ENCODE measurements at places on chromosomes 13 and 19.

DNA sequence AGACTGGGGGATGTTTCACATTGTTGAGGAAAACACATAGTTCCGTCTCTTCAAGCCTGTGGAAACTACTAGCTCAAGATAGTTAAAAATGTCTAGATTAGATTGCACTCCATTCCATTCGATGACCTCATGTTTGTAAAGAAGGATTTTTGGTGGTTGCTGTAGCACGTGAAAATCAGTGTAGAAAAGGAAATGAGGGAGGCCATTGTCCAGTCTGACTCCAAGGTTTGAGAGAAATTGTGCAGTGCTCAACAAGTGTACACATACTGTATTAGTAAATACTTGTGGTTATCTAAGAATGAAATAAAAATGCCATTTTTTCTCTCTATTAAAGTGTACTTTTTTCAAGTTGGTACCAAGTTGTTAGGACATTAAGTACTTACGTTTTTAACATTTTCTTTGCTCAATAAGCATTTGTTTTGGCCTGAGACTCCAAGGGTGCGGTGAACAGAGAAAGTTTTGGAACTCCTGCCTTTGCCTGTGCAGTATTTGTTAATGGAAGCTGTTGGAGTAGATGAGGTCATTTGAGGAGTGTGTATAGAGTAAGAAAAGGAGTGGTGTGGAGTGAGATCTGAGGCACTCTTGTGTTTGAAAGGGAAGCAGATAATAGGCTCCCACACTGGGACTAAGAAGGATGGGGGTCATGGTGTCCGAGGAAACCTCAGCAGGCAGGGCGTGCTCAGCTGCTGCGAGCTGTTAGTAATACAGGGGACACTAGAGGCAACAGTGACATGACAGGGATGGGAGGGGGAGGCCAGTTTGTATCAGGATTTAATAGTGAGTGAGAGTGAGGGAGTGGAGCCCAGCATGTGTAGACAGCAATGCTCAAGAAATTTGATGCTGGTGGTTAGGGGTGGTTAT is 4.4 kb downstream of the WASF3 start:
- DNase-seq: no peak

DNA sequence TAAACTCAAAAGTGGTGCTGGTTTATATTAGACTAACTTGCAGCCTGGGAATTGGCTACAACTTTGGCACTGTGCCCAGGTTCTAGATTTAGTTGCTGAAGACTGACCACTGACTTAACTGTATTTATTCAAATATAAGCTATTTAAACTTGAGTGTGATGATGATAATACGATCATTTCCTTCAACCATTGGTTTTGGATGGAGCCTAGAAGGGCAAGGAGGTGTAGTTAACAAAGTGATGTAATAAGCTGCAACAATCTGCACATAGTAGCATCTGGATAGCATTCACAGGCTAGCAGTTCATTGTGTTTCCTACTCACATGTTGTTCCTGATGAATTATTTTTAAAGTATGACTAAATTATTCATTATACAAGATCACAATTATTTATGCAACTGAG is 55.2 kb upstream of the DACH1 start:
- no peak for DNase-seq

DNA sequence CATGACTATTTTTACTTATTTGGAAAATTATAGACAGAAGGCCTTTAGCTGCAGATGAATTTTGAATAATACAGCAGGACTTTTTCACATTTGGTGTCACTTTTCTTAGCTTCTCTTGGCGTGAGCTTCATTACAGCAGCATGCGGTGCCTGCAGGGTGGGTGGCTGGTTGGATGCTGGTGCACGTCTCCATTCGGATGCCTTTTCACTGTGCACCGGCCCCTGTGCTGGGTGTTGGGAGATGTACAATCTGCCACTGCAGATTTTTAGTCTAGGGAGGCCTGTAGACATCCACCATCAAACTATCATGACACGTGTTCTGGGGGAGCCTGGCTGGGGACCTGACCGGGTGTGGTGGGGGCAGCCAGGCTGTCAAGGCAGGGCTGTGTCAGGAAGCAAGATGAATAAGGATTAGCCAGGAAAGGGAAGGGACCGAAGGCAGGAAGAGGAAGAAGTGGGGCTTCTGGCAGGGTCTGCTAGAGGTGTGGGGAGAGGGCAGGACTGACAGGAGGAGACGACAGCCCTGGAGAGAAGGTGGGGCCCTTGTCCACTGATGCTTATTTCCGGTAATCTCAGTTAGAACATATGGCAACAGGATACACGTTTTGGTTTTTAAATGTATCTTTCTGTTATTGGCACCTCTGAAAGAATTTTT is 88.8 kb downstream of the ARHGEF7 start:
- DNase-seq: no peak

DNA sequence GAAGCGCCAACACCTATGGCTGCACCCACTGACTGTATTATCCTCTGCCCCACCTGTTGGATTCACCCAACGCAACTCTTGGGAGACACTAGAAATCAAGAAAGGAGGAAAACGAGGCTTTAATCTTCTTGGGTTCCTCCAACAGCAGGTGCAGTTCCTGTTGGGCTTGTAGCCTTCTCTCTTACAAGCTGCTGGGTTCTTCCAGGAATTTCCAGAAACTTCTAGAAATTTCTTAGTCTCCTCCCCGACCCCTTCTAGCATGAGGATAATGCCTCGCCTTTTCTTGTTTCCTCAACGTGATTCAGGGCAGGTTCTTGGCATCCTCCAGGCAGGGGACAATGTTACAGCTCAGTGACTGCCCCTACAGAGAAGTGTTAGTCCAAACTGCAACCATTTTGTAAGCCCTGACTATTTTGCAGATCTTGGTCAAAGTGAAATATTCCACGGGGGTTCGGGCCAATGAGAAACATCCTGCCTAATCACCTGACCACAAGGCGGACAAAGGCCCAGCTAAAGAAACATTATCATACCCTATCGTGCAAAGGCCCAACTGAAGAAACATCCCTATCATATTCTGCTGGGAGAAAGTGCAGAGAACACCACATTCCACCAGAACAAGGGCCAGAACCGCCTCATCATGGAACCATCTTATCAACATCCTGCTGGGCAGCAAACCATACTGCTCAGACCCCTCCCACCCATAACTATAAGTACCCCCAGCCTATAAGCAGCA is 614 bp upstream of the PNMA8A start:
- no peak for DNase-seq

DNA sequence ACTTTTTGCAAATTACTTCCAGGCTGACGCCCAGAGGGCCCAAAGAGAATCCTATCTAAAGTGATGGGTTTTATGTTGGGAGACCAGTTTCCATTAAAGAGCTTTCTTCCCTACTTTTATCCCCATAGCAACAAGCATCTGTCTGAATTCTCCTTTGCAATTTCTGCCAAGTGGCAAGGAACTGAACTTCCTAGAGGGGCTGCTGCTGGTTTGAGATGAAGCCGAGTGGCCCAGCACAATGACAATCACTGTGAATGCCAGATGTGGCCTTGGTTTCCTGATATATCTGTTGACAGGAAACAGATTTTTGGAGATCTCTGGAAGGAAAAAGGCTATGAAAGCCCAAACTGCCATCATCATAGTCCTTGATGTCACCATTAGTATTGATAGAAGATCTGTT is 198.6 kb downstream of the OXGR1 start:
- DNase-seq: no peak

- DNase-seq: no peak
Measured at GRCh38 chr19:10207026-10207425, 12.3 kb upstream of the DNMT1 start.

DNA sequence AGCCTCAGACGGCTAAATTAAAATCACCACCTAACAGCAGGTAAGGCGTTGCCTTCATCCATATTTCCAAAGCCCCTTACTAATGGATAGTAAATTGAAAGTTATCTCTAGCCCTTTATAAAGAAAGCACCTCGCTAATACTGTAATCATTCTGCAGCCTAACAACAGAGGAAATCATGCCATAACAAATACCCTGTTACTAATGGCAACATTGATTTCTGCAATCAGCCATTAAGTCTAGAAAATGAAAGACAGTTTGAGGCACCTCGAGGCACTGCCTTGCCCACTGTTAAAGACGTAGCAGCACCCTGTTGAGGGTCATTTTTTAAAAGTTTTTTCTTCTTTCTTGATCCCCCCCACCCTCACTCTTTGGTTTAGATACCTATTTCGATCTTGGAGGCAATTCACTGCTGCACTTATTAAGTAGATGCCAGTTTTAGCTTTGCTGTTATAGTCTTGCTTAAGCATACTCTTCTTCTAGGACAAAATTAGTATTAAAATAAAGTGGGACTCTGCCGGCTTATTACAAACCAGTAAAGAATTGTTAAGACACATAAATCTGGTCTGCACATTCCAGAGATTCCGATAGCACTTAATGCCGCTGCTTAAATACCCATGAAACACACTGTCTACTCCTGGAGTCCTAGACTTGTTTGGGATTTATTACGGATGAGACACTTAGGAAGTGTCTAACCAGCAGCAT is 74.8 kb downstream of the ZNF536 start:
- no peak for DNase-seq

DNA sequence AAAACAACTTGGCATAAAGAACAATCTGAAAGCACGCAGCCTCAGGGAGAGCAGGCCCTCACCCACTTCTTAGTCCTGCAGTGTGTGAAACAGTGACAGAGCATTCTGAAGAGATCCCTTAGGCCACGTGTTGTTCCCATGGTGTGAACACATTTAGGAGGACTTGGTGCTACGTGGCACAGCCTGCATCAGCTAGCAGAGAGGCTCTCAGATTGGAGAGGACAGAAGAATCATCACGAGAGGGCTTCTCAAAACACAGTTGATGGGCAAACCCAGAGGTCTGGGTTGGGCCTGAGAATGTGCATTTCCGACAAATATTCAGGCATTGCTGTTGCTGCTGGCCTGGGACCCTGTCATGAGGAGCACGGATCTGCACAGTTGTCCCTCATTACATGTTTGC is 26.1 kb upstream of the TFDP1 start:
- no peak for DNase-seq

GRCh38 chr13:51934461-51935087 is 72.8 kb downstream of the CCDC70 start:
- no peak for DNase-seq

DNA sequence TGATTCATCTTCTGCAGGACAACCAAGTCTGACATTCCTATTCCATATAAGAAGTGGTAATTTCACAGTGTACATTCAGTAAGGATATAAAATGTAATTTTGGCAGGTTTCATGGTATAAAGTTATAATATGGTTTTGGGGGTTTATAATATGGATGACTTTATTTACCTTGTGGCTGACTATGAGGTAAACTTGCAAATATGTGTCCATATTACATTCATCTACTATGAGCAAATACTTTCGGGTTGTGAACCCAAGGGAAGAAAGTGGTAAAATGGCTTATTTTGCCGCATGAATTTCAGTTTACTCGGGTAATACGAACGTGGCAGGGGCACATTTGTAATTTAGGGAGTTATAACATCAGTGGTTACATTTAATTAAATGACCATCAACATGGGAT is 86.7 kb upstream of the TNFSF11 start:
- DNase-seq: no peak

GRCh38 chr13:77061362-77061761 is 34.4 kb upstream of the FBXL3 start:
- DNase-seq: no peak

DNA sequence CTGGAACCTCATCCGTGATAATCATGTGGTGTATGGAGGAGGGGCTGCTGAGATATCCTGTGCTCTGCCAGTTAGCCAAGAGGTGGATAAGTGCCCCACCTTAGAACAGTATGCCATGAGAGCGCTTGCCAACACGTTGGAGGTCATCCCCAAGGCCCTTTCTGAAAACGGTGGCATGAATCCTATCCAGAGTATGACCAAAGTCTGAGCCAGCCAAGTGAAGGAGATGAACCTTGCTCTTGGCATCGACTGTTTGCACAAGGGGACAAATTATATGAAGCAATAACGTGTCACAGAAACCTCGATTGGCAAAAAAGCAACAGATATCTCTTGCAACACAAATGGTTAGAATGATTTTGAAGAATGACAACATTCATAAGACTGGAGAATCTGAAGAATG is 251.2 kb upstream of the OBI1 start:
- no peak for DNase-seq

- DNase-seq: no peak
Measured at GRCh38 chr19:31383553-31383952, 34.3 kb upstream of the TSHZ3 start.
